ENCODE measurements at places on chromosomes 7 and 10. TPM values are rescaled to one million over a fixed set of nuclear protein-coding genes. Genes with fewer than 3 reads are reported as not detected.
A peak's percentile ranks its signal among the peaks of the same experiment; 100 is the strongest.

GRCh38 chr10:49634069-49634660, 20.3 kb downstream of the CHAT start:
- peak; percentile 55 for DNase-seq
- H3K27me3 ChIP-seq = no peaks in the 10 kb centered on the region
- H3K4me1 ChIP-seq = no peaks in the 10 kb centered on the region
- no peak overlapping the region for H3K27ac ChIP-seq
- H3K4me3 ChIP-seq = no peak overlapping the region
- no peaks in the 10 kb centered on the region for H3K36me3 ChIP-seq

DNA sequence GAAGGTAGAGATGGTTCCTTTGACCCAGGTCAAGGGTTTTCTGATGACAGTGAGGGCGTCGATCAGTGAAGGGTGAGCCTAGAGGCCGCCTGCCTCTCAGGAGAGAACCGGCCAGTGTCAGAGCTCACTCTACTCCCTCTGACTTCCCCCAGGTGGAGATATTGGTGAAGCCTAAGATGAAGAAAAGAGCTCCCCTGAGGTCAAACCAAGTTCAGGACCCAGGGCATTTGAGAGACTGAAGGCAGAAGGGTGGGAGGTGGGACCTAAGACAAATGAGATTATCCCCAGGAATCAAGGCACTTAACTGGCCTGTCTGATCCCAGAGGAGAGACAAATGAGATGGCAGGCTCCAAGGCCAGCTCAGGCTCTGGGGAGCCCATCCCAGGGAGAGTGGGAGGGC, 104.7 kb downstream of the CDH23 start:
- H3K4me3 ChIP-seq = no peak overlapping the region
- H3K27me3 ChIP-seq = no peaks in the 10 kb centered on the region
- DNase-seq = peak; percentile 43
- peaks cover 4% of the 10 kb centered on the region for H3K4me1 ChIP-seq
- no peak overlapping the region for H3K27ac ChIP-seq
- H3K36me3 ChIP-seq = no peaks in the 10 kb centered on the region

DNA sequence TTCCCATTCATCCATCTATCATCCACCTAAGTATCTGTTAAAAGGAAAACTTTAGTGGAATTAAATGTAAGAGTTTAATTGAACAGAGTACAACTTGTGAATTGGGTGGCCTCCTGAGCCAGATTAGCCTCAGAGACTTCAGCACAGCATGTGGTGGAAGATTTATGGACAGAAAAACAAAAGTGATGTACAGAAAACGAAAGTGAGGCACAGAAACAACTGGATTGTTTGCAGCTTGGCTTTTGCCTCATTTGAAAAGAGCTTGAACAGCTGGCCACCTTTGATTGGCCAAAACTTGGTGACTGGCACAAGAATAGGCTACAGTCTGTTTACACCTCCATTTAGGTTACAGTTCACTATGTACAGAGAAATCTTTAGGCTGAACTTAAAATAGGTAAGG, 1463.4 kb upstream of the CELF2 start:
- H3K36me3 ChIP-seq = no peaks in the 10 kb centered on the region
- no peak overlapping the region for H3K4me3 ChIP-seq
- no peak overlapping the region for H3K27ac ChIP-seq
- no peak for DNase-seq

GRCh38 chr10:127243490-127244272, 47.3 kb upstream of the INSYN2A start:
- H3K4me3 ChIP-seq = no peak overlapping the region
- H3K27ac ChIP-seq = no peak overlapping the region
- no peaks in the 10 kb centered on the region for H3K4me1 ChIP-seq

DNA sequence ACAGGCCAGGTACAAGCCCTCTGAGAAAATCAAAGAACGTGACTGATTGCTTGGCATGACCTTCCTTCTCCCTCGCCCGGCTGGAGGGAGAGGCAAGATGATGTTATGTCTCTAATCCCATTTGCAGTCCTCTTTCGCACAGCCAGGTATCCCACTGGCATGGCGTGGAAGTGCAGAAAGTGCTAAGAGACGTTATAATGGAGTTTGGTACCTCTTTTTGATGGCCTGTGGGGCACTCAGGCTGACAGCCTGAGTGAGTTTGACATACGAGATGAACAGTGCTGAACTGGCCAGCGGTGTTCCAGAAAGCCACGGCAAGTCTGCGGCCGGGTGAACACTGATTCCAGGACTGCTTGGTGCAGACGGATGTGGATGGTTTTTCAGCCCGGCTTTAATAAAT, 241.6 kb downstream of the RAB11FIP2 start:
- DNase-seq = no peak
- no peaks in the 10 kb centered on the region for H3K36me3 ChIP-seq
- no peak overlapping the region for H3K27ac ChIP-seq
- no peaks in the 10 kb centered on the region for H3K4me1 ChIP-seq
- no peak overlapping the region for H3K4me3 ChIP-seq

DNA sequence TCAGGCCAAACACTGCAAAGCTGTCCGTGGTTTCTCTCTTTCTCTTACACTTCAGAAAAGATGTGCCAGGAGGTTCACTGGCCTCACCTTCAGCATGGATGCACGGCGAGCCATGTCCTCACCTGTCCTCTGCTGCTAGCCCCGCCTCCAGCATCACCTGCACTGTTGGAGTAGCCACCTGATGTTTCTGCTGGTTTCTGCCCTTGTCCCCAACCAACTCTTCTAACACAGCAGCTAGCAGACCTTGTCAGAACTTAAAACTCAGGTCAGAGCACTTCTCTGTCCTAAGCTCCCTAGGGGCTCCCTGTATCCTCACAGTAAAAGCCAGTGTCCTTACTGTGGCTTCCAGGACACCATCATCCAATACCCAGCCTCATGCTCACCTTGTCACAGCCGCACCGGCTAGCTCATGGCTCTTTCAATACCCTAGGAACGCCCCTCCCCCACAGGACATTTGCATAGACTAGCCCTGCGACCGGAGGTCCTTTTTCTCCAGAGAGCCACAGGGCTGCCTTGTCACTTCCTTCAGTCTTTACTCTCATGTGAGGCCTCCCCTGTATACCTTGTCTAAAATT, 15.2 kb downstream of the PALD1 start:
- no peak overlapping the region for H3K4me3 ChIP-seq
- peaks cover 92% of the 10 kb centered on the region for H3K4me1 ChIP-seq

Gene PRSS37
- not detected for total RNA-seq

Gene OR13A1
- total RNA-seq = 0.13 TPM

Gene MMD2
- not detected for total RNA-seq
